Esophagus squamous epithelium (tissue), 5 donors: ENCODE measurements at places on chromosomes 11 and 22.

- no peak for DNase-seq
Measured at GRCh38 chr11:99333621-99334020, 312.9 kb downstream of the CNTN5 start.

DNA sequence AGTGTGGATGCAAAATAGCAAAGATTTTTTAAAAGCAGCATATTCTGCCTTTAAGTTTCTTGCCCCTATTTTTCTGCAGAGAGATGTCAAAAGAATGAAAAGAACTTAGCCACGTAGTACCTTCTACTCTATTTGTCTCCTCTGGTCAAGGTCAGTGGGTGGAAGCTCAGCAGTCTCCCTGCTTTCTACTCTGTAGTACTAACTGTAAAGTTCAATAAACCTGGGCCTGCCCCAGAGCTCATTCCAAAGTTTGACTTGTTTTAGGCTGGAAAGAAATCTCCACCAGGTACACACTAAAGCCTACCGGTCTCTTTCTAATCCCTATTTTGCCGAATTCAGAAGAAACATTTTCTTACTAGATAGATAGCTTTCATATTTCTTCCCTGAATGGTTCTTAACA is 247.9 kb upstream of the ARHGAP20 start:
- no peak for DNase-seq

- no peak for DNase-seq
Measured at GRCh38 chr11:130872981-130873380, 43.3 kb downstream of the SNX19 start.

- DNase-seq = no peak
Measured at GRCh38 chr11:46249938-46250744, 27.3 kb upstream of the CREB3L1 start.

GRCh38 chr11:115362997-115363396 is 141.2 kb downstream of the CADM1 start:
- no peak for DNase-seq

DNA sequence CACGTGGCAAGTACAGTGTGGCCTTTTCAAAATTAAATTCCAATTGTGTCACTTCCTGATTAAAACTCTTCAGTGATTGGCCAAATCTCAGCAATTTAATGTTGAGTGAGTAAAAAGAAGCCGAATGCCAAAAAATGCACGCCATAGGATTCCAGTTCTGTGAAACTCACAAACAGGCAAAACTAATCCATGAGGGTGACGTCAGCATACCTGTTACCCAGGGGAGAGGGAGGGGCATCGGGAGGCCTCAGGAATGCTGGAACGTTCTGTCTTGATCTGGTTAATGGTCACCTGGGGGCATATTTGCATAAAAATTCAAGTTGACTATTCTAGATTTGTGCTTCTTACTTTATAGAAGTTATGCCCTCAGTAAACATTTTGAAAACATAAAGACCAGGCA is 39.9 kb upstream of the RAB1B start:
- DNase-seq = no peak

DNA sequence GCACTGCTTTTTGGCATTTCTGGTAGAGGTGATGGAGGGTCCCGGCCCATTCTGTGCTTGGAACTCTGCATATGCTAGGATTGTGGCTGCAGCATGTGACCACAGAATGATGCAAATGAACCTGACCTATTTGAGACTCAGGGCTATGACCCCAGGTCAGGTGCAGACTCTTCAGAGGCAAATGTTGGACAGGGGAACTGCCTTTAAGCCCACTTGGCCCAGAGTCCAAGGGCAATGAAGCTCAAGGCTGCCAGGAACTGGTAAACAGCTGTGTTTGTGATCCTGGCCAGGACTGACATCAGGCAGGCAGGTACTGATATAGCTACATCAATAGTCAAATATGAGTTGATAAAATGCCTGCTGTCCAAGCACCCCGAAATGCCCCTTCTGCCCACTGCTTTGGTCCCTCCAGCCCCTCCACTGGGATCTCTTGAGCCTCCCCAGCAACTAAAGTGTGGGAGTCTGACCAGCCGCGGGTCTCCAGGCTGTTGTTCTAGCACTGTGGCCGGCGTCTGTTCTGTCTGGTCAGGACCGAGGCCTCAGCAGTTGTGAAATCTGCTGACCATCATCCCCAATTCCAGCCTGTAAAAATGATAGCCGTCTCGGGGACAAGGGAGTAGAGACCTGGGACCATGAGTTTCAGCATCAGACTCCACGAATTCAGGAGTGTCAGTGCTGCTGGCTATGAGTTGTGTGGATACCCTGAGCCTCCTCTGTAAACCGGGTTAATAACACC is 82.4 kb upstream of the EIF3D start:
- no peak for DNase-seq

- no peak for DNase-seq
Measured at GRCh38 chr22:26066534-26066933, 102.7 kb upstream of the SEZ6L start.

- no peak for DNase-seq
Measured at GRCh38 chr22:22603470-22603947, 40.9 kb upstream of the GGTLC2 start.

GRCh38 chr11:115963156-115963555 is 458.9 kb upstream of the CADM1 start:
- DNase-seq = no peak

- no peak for DNase-seq
Measured at GRCh38 chr11:99781074-99781473, 760.3 kb downstream of the CNTN5 start.

DNA sequence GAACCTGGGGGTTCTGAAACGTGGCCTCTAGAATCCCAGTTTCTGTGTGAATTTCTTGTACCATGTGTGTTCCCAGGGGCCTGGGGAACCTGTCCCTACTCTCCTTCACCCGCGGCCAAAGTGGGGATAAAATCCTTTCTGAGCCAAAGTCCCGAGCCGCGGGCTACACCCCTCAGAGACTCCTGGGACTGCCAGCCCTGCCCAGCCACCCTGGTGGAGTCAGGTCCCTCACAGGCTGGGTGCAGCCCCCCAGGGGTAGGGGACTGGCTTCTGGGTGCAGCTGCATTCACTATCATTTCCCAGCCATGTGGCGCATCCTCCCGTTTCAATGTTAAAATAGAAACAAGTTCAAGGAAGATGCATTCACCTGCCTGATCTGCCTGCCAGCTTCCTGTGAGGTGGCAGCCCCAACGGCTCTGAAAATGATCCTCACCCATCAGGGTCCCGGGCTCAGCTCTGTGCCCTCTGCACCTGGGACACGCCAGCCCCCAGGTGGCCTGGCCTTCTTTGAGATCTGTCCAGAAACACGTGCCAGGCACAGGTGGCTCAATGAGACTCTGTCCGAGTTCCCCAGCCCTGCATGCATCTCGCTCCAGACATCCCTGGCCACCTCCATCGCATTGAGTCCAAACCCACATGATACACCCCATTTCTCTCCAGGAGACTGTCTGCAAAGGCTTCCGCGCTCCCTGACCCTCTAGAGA is 338.8 kb downstream of the CTTN start:
- no peak for DNase-seq
